Activated CD8-positive, alpha-beta T cell treated with anti-CD3 and anti-CD28 coated beads for 36 hours (primary cell): ENCODE measurements at places on chromosomes 16 and 17. TPM values are rescaled to one million over a fixed set of nuclear protein-coding genes. Genes with fewer than 3 reads are reported as not detected.
A peak's percentile ranks its signal among the peaks of the same experiment; 100 is the strongest.

DNA sequence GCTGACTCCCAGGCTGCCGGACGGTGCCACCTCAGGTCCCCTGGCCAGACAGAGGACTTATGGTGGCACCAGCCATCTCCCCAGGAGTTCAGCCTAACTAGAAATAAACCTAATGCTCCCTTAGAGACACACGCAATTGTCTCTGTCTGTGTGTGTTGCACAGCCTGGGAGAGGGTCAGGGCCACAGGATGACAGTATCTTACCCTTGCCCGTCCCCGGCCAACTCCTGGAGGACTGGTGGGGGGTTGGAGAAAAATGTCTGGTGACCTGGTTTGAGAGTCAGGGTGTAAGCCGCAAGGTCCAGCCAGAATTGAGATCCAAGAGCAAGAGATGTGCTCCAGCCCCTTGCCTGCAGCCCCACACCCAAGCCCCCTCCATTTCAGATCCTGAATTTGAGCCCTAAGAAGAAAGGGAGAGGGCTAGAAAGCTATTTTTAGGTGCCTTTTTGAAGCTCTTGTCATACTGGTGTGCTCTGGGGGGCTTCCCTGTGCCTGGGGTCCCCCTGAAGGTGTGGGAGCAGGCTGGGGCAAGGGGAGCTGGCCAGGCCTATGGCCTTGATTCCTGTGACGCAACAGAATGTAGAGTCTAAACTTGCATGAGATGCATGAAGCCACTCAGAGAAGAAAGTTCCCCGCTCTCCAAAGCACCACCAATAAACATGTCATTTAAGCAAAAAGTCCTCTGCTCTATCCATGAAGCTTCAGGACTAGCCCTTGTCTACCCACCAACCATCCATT lies 12.9 kb downstream of the ZNF319 start:
- no peak overlapping the region for H3K4me3 ChIP-seq
- no peaks in the 10 kb centered on the region for H3K27me3 ChIP-seq
- H3K4me1 ChIP-seq = peaks cover 5% of the 10 kb centered on the region
- DNase-seq = no peak
- no peak overlapping the region for H3K27ac ChIP-seq

- no peaks in the 10 kb centered on the region for H3K36me3 ChIP-seq
- H3K27me3 ChIP-seq = peaks cover 1% of the 10 kb centered on the region
- no peak for DNase-seq
- peak overlapping the region; percentile 33 for H3K27ac ChIP-seq
- peaks cover 12% of the 10 kb centered on the region for H3K4me1 ChIP-seq
These were observed 26.7 kb downstream of the ABCC3 start for GRCh38 chr17:50661348-50661747.

DNA sequence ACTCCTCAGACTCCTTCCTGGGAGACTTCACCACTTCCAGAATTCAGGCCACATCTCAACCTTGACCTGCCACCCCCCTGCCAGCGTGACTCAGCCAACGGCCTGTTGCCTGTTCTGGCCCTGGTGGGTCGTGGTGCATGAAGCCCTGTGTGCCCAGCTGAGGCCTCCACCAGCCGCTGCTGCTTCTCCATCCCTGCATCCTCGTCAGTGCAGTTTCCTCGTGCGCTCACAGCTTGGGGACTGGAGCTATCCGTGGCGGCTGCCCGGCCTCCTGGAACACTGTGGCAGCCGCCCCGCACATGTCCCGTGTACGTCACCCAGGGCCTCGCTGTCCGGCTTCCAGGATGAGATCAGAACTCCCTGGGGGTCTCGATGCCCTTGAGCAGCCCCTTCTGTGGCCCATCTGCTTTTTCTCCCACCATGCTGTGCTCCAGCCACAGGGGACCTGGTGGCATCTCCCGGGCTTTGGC lies 8.0 kb upstream of the TEDC2 start:
- no peaks in the 10 kb centered on the region for H3K27me3 ChIP-seq
- no peaks in the 10 kb centered on the region for H3K4me1 ChIP-seq
- H3K4me3 ChIP-seq = no peak overlapping the region
- peaks cover 50% of the 10 kb centered on the region for H3K36me3 ChIP-seq

DNA sequence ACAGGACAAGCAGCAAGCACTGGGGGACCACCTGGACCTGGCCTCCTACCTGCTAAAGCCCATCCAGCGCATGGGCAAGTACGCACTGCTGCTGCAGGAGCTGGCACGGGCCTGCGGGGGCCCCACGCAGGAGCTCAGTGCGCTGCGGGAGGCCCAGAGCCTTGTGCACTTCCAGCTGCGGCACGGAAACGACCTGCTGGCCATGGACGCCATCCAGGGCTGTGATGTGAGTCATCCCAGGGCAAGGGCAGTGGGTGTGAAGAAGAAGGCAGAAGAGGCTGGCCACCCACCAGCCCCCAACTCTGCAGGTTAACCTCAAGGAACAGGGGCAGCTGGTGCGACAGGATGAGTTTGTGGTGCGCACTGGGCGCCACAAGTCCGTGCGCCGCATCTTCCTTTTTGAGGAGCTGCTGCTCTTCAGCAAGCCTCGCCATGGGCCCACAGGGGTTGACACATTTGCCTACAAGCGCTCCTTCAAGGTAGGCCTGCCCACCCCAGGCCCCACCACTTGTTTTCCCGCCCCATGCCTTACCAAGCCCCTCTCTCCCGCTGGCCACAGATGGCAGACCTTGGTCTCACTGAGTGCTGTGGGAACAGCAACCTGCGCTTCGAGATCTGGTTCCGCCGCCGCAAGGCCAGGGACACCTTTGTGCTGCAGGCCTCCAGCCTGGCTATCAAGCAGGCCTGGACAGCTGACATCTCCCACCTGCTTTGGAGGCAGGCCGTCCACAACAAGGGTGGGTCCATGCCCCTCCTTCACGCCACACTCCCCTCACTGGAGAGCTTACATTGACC lies 7.3 kb downstream of the PLEKHG4 start:
- no peak overlapping the region for H3K4me3 ChIP-seq
- H3K36me3 ChIP-seq = no peaks in the 10 kb centered on the region
- no peaks in the 10 kb centered on the region for H3K27me3 ChIP-seq
- peaks cover 10% of the 10 kb centered on the region for H3K4me1 ChIP-seq
- H3K27ac ChIP-seq = no peak overlapping the region

GRCh38 chr17:62935523-62935922 lies 30.5 kb upstream of the TANC2 start:
- peaks cover 30% of the 10 kb centered on the region for H3K27me3 ChIP-seq
- H3K36me3 ChIP-seq = no peaks in the 10 kb centered on the region
- H3K4me1 ChIP-seq = no peaks in the 10 kb centered on the region

DNA sequence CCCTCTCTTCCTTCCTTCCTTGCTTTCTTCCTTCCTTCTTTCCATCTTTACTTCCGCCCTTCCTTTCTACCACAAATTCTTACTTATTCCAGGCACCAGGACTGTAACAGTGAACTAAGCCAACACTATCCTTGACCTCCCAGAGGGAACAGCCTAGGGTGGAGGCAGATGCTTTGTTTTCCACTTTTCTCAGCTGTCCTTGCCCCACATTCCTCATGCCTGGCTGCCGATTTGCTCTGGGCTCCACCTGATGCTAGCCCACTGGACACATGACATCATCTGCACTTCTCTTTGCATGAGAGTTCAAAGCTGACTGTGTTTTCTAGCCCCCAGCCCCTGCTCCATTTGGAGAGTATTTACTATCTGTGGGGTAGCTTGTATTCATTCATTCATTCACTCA lies 283.0 kb downstream of the MAF start:
- no peaks in the 10 kb centered on the region for H3K36me3 ChIP-seq
- DNase-seq = no peak
- H3K27me3 ChIP-seq = peaks cover 28% of the 10 kb centered on the region

GRCh38 chr17:71870546-71870862 lies 250.3 kb upstream of the SOX9 start:
- no peaks in the 10 kb centered on the region for H3K27me3 ChIP-seq
- H3K4me3 ChIP-seq = no peak overlapping the region
- DNase-seq = no peak
- H3K4me1 ChIP-seq = no peaks in the 10 kb centered on the region
- no peak overlapping the region for H3K27ac ChIP-seq

DNA sequence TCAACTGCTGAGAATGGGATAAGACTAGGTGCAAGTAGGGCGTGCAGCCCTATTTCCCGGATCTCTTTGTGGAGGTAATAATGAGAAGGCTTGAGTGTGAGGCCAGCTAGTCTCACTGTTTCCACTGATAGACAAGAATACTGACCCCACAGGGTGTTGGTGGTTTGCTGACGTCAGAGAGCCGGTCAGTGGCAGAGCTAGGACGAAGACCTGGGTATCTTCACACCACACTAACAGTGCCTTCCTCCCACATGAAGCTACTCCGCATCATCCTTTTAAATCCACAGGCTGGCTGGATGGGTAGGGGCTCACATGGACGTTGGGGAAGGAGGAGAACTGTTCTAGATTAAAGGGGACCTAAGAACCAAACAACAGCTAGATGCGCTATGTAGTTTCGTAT lies 68.0 kb downstream of the ZFHX3 start:
- H3K4me1 ChIP-seq = no peaks in the 10 kb centered on the region
- no peaks in the 10 kb centered on the region for H3K27me3 ChIP-seq
- H3K36me3 ChIP-seq = no peaks in the 10 kb centered on the region
- DNase-seq = no peak
- no peak overlapping the region for H3K4me3 ChIP-seq

CETP gene
- total RNA-seq = not detected

INTS2 gene
- total RNA-seq = 33.5 TPM

NPIPA8 gene
- 0.54 TPM for total RNA-seq

SCGB1C2 gene
- total RNA-seq = not detected
